Stimulated activated CD4-positive, alpha-beta T cell treated with anti-CD3 and anti-CD28 coated beads, Interleukin-1b, Interleukin-23, amount 100 ng/mL, for 4 hours (primary cell): ENCODE measurements at places on chromosomes 12 and 14.

DNA sequence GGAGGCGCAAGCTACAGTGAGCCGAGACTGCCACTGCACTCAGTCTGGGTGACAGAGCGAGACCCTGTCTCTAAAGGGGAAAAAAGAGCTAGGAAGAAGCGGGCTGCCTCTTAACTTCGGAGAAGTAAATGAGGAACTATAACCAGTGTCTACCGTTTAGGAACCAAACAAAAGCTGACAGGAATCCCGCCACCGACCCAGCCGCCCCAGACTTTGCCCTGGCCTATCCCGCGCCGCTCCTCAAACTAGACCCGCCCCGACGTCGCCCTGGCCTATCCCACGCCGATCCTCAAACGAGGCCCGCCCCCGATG, 568 bp upstream of the SIVA1 start:
- no peak for DNase-seq

- no peak for DNase-seq
Observed at GRCh38 chr12:42360747-42361403, 34.9 kb downstream of the PPHLN1 start.

DNA sequence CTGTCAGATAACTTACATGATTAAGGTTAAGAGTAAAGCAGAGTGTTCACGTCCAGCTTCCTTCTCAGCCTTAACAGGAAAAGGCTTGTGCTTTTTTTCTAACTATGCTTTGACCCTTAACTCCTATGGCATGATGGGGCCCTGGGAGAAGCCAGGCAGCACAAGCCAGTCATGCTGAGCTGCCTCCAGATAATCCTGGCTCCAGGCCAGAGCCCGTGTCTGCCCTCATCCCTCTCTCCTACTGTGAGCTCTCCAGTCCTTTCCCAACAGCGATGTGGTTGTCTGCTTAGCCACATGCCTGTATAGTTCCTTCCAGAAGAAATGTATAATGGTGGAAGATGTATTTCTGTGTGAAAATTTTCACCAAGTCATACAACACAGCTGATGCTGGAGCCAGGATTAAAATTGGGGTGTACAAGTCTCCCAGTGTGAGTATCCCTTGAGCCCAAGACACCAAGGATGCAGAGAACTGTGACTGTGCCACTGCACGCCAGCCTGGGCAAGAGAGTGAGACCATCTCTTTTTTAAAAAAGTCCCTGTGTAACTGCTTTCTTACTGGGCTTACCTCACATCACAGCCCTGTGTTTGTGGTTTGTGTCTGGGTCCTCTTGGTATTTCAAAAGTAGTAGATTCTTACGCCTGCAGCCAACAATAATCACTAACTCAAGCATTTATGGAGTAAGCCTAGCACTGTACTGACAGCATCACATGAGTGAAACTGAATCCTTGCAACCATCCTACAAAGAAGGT, 7.9 kb upstream of the ITFG2 start:
- DNase-seq = no peak

GRCh38 chr12:112795582-112795981, 4.0 kb downstream of the RPH3A start:
- DNase-seq = no peak

GRCh38 chr14:56678838-56679237, 99.2 kb downstream of the TMEM260 start:
- DNase-seq = no peak

DNA sequence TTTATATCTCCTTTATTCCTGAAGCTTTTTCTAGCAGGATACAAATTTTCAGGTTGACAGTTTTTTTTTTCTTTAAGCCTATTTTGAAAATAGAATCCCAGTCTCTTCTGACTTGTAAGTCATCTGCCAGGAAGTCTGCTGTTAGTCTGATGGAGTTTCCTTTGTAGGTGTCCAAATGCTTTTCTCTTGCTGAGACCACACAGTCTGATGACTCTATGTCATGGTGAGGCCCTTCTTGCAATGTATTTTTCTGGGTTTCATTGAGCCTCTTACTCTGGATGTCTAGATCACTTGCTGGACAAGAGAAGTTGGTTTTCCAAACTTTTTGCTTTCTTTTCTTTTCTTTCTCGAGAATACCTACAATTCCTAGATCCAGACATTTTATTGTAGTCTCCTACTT, 30.6 kb downstream of the USP15 start:
- no peak for DNase-seq

- DNase-seq = no peak
Observed at GRCh38 chr12:55633151-55633550, 3.5 kb upstream of the OR10P1 start.

DNA sequence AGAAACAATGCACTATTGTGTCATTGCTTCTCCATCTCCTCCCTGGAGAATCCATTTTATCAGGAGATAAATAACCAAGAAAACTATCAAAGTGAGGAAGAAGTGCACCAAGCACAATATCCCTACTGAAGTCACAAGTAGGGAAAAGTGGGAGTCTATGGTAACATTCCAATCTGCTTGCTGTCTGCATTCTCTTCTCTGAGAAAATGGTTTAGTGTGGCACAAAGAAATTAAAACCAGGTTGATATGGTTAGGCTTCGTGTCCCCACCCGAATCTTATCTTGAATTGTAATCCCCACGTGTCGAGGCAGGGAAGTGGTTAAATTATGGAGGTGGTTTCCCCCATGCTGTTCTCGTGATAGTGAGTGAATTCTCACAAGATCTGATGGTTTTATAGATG, 209.7 kb downstream of the PRKD1 start:
- no peak for DNase-seq

GRCh38 chr12:116604951-116605641, 45.9 kb downstream of the MAP1LC3B2 start:
- no peak for DNase-seq

DNA sequence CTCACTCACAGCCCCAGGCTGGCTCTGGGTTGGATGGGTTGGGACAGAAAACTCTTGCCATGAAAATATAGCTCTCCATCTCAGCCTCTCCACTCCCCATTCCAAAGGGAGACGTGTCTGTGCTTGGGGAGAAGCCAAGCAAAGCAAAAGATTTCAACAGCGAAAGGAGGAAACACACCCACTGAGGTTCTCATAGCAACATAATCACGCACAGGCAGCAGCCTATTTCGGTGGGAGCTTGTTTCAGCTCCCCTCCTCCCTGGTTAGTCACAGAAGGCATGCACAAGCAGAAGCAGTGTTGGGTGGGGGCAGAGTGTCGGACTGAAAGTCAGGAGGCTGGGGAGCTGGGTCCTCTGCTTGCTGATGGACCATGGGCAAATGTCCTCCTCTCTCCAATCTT, 1.9 kb upstream of the PRMT8 start:
- DNase-seq = no peak

GRCh38 chr12:89469361-89469760, 55.2 kb downstream of the GALNT4 start:
- no peak for DNase-seq
